ENCODE measurements at places on chromosomes 3 and 15. TPM values are rescaled to one million over a fixed set of nuclear protein-coding genes. Genes with fewer than 3 reads are reported as not detected.
A peak's percentile ranks its signal among the peaks of the same experiment; 100 is the strongest.

DNA sequence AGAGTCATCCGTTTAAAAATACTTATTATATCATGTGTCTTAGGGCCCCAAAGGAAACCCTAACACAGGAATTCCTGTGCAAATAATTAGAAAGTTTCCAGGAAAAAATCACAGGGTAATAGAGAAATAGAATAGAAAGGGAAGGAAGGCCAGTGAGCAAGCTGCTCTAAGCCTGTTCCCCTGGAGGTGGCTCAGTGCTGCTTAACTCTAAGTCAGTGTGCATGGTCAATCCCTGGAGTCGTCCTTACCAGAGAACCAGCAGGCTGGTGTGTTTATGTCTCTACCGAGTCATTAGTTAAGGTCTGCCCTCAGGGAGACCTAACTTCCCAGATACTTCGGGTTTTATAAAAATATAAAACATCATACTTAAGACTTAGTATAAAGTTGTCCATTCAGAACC is 21.0 kb upstream of the MCF2L2 start:
- DNase-seq = peak; percentile 38
- H3K27me3 ChIP-seq = no peaks in the 10 kb centered on the region
- H3K36me3 ChIP-seq = peaks cover 3% of the 10 kb centered on the region
- no peak overlapping the region for H3K27ac ChIP-seq
- H3K4me3 ChIP-seq = 0 out of 2 replicates have a peak overlapping the region, but pooled peaks have one; percentile 24
- peaks cover 2% of the 10 kb centered on the region for H3K4me1 ChIP-seq

GRCh38 chr3:187025254-187025655 is 94.9 kb downstream of the ST6GAL1 start:
- no peak overlapping the region for H3K4me3 ChIP-seq
- no peaks in the 10 kb centered on the region for H3K4me1 ChIP-seq
- no peak overlapping the region for H3K27ac ChIP-seq
- no peaks in the 10 kb centered on the region for H3K36me3 ChIP-seq
- DNase-seq = no peak

- H3K27me3 ChIP-seq = no peaks in the 10 kb centered on the region
- H3K4me3 ChIP-seq = no peak overlapping the region
- H3K4me1 ChIP-seq = peaks cover 5% of the 10 kb centered on the region
- peaks cover 8% of the 10 kb centered on the region for H3K36me3 ChIP-seq
- no peak for DNase-seq
Observed at GRCh38 chr3:42216302-42216701, 49.7 kb downstream of the CCK start.

- peaks cover 76% of the 10 kb centered on the region for H3K27me3 ChIP-seq
- H3K4me1 ChIP-seq = no peaks in the 10 kb centered on the region
- H3K36me3 ChIP-seq = no peaks in the 10 kb centered on the region
- DNase-seq = peak; percentile 18
Observed at GRCh38 chr15:73870700-73871408, 2.5 kb upstream of the TBC1D21 start.

DNA sequence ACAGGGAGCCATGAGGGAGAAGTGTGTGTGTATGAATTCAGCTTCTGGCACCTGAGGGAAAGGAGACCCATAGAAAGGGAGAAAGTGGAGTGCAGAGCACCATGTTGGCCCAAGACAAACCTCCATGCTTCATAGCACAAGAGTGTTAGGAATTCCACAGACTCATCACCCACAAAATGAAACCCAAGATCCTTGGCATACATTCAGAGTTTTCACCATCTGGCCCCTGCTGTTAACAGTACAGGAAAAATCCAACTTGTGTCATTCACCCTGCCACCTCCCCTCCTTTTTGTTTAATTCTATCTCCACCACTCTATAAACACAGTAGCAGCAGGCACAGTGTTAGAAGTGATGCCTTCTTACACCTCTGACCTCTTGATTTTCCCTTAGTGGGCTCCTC is 60.0 kb upstream of the MNS1 start:
- H3K4me3 ChIP-seq = no peak overlapping the region
- DNase-seq = peak; percentile 58
- H3K4me1 ChIP-seq = no peaks in the 10 kb centered on the region
- no peaks in the 10 kb centered on the region for H3K36me3 ChIP-seq

DNA sequence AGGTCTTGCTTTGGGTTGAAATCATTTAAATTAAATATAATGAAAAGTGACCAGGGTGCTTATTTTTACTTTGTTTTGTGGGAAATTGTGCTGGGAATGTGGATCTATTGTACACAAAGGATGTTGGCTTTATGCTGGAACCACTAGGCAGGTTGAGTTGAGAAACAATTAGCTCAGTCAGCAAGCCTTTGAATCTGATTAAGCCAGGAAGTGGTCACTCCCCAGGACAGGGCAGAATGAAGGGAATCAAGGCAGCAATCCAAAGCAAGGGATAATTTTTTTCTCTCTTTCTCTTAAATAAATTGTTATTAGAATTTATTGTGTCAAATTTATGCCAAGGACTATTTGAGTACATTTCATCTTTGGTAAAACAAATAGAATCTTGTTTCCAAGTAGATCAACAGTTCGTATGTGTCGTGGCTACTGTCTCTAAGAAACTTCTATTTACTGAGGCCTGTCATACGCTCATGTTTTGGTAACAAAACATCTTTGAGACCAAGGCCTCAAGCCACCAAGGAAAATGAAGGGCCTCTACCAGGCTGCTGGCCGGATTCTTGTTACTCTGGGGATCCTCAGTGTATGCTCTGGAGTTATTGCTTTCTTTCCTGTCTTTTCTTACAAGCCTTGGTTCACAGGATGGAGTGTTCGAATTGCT is at the start of gene TMEM212:
TMEM212 (plus strand) TSS at position 486 of the 655 bp plus-strand sequence; CDS start at position 521, 35 bp downstream.
- no peak within 1 kb of the TSS for H3K4me3 ChIP-seq
- peaks cover 14% of the 10 kb centered on the region for H3K4me1 ChIP-seq
- no peak within 1 kb of the TSS for H3K27ac ChIP-seq
- H3K27me3 ChIP-seq = no peaks in the 10 kb centered on the region
- H3K36me3 ChIP-seq = no peaks in the 10 kb centered on the region
- peak; percentile 59 for DNase-seq

GRCh38 chr15:65918357-65918920 is 49.1 kb downstream of the RAB11A start:
- DNase-seq = no peak
- H3K4me1 ChIP-seq = peaks cover 5% of the 10 kb centered on the region
- no peaks in the 10 kb centered on the region for H3K36me3 ChIP-seq
- H3K4me3 ChIP-seq = no peak overlapping the region
- no peak overlapping the region for H3K27ac ChIP-seq

The RSRC1 gene
- 3.8 TPM for polyA plus RNA-seq

The C3orf70 gene
- 0.89 TPM for polyA plus RNA-seq

The MINDY4B gene
- not detected for polyA plus RNA-seq

The RBP2 gene
- polyA plus RNA-seq = not detected
